ENCODE measurements at places on chromosomes 3 and 15.

- DNase-seq, result no peak
These were observed 185.8 kb upstream of the UBE2E1 start for GRCh38 chr3:23619705-23620637.

GRCh38 chr3:194379651-194380050 is 10.1 kb upstream of the LRRC15 start:
- DNase-seq, result no peak

DNA sequence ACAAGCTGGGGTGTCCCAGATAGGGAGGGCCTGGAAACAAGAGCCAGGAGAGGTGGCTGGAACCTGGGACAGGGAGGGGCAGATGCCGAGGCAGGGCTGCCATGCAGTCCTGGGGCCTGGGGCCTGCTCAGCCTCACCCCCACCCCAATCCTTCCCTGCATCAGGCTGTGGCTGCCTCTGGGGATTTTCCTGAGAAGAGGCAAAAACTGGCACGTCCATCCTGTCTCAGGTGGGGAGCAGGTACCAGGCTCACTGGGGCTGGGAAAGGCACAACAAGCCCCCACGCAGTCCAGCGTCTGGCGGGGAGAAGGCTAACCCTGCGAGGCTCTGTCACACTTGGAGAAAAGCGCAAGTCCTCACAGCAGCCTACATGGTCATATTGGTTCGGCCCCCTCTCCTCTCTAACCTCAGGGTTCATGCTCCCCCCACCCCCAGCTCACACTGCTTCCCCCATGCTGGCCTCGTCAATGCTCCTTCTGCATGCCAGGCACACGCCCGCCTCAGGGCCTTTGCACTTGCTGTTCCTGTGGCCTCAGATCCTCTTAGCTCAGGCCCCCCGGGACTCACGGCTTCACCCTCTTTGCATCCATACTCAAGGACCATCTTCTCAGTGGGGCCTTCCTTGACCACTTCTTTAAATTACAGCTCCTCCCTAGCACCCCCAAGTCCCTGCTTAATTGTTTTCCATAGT is 53.1 kb downstream of the LINGO1 start:
- no peak for DNase-seq

DNA sequence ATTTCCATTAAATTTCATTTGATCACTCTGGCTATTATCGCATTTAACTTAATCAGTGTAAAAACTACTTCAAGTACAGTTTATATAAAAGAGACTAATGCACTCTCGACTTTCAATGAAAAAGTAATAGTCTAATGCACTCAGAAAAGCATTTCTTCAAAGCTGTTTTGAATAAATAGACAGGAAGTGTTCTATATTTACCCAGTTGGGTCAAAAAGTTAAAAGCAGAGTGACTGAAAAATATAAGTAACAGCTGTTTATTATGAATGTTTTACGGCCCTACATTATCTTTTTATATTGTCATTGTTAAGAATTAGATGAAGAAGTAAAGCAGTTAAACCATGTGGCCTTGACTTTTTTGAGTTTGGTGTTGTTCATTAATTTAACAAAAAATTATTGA is 391.8 kb downstream of the ZPLD1 start:
- no peak for DNase-seq

DNA sequence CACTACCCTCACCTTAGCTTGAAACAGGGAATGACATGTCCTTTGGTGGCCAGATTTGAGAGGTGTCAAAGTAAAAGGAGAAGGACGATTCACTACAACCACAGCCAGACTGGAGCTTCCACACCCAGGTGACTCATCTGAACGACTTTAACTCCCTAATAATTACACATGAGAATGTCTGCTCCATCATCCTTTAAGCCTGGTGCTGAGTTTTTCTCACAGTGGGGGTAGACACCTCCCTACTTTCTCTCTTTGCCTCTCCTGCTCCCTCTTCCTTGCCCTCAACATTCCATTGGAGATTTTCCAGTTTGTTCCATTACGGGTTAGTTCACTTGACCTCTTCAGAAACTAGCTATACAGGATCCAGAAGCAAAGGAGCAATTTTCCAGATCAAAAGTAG is 154.3 kb upstream of the BHLHE40 start:
- DNase-seq, result peak; percentile 80

All from AG10803 (cell line).